ENCODE measurements at places on chromosomes 4 and X.

- DNase-seq, result peak; percentile 27
Measured at GRCh38 chr4:102564399-102565059, 63.4 kb downstream of the NFKB1 start.

DNA sequence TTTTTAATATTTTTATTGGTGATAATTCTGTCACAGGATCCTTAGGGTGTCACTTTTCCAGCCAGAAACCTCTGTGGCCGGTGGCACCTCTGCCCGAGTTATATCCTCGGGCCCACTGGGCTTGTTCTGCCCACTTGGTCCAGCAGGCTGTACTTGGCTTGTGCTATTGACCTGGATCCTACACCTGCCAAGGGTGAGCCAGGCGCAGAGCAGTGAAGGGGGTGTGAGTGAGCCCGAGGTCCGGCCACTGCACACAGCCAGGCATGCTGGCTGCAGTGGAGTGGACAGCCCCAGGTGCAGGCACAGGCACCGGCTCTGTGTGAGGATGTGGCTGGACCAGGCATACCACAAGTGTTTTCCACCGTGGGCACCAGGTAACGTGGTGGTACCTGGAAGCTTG is 54.7 kb upstream of the NUDT6 start:
- no peak for DNase-seq

GRCh38 chrX:1679238-1679637 is 64.4 kb downstream of the ASMT start:
- DNase-seq, result no peak

DNA sequence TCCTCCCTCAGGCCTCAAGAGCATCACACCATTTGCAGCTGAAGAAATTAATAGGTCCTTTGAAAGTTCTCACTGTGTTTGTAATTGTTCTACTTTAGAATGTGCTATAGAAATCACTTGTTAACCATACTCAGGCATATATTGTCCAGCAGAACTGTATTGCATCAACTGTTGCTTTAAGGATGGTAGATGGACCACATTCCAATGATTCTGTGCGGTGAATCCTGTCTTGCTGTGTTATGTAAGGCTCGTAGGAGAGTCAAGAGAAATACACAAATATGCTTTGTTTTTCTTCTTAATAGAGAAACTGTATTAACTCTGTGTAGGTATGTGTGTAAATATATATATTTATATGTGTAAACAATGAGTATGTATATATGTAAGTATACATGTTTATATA is 6.3 kb upstream of the ADGRA3 start:
- DNase-seq, result no peak

- no peak for DNase-seq
Measured at GRCh38 chr4:121376556-121376955, 4.3 kb downstream of the QRFPR start.

DNA sequence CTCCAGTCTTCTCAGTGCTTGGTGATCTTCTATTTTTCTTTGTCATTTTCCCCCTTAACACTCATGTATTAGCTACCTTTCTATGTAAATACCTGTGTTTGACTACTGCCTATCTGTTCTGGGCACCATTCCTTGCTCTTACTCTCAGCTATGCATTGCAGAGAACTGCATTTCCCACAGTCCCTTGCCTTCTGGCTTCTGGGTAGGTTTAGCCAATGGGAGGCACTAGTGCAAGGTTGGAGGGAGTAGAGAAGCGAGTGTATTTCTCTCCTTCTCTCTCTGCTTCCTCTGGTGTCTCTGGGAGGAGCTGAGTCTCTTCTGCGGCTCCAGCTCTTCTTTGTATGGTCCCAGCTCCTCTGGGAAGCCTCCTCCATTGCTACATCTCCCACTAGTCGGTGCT is 50.5 kb downstream of the CWH43 start:
- no peak for DNase-seq

- peak; percentile 17 for DNase-seq
Measured at GRCh38 chrX:115650916-115651315, 89.9 kb downstream of the PLS3 start.

DNA sequence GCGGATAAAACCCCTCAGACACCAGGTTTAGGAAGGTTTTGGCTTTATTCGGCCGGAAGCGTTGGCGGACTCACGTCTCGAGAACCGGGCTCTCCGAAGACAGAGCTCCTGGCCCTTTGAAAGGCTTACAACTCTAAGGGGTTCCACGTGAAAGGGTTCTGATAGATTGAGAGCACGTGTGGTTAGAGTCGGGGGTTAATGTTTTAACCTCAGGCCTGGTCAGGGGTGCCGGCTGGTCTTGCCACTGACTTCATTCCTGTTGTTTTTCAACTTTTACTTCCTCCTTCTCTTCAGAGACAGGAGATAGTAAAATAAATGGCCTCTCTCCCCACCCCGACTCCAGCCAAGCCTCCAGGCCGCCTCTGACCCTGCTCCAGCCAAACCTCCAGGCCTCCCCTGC is 4.7 kb upstream of the ASMT start:
- no peak for DNase-seq

DNA sequence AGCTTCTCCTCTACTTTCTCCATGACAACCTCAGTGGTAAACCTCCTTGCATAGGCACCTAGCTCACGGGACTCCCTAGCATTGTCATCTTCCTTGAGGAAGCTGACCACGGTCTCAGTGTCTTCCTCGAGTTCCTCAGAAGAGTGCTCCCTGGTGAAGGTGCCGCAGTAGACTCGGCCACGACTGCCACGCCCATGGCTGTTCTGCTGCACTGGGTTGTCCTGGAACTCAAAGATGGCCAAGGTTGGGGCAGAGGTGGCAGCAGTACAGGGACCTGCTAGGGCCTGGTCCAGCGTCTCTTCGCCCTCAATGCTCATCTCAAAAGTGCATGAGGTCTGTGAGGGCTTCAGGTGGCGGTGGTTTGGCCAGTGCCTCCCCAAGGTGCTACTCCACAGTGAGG is 147.9 kb upstream of the ARHGEF9 start:
- no peak for DNase-seq

DNA sequence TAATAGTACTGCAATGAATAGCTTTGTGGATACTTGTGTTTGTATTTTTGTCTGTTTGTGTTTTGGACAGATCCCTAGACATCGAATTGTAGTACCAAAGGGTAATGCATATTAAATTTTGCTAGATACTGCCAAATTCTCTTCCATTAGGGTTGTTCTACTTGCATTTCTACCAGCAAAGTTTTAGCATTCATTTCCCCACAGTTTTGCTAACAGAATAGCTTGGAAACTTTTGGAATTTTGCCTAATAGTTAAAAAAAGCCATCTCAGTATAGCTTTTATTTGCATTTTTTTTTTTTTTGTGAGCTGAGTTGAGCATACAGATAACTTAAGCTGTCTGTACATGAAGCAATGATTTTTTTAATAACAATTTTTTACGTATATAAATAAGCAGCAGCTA is 1084.9 kb downstream of the ADGRL3 start:
- no peak for DNase-seq

GRCh38 chr4:166924424-166924823 is 309.9 kb downstream of the SPOCK3 start:
- no peak for DNase-seq

- no peak for DNase-seq
Measured at GRCh38 chrX:150536455-150537116, 31.8 kb upstream of the MTM1 start.

DNA sequence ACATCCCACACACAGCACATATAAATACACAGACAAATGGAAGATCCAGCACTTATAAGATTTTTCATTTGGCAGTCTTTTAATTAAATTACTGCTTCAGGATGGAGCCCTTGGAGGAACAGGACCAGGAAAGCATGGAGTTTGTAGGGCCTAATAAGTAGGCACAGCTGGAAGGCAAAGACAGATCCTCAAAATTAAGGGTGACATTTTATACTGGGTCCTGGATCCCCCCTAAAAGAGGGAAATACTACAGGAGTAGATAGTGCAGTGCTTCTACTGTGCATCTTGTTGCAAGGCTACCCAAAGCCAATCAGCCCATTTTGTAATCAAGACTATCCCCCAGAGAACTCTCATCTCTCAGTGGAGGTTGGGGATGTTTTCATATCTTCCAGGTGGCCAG is 1860.7 kb upstream of the PCDH10 start:
- no peak for DNase-seq

GRCh38 chr4:80489798-80490197 is 154.3 kb downstream of the CFAP299 start:
- no peak for DNase-seq

- DNase-seq, result no peak
Measured at GRCh38 chr4:159398236-159398638, 295.4 kb downstream of the RAPGEF2 start.

GRCh38 chrX:120653000-120653399 is 23.1 kb upstream of the C1GALT1C1 start:
- DNase-seq, result no peak

- no peak for DNase-seq
Measured at GRCh38 chr4:64479338-64479737, 70.1 kb upstream of the TECRL start.

GRCh38 chr4:181613200-181613599 is 630.0 kb upstream of the TENM3 start:
- DNase-seq, result no peak

DNA sequence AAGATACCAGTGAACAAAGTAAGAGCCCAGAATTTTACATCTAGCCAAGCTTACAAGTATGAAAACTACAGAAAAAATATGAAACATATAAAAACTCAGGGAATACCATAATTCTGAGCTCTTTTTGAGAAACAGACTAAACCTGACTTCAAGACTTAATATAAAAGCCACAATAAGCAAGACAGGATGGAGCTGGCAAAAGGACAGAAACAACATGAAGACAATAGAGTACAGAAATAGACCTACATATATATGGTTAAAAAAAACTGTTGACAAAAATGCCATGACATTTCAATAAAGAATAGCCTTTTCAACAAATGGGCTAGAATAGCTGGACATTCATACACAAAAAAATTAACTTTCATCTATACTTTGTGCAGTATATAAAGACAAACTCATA is 49.4 kb downstream of the UBA6 start:
- DNase-seq, result no peak

DNA sequence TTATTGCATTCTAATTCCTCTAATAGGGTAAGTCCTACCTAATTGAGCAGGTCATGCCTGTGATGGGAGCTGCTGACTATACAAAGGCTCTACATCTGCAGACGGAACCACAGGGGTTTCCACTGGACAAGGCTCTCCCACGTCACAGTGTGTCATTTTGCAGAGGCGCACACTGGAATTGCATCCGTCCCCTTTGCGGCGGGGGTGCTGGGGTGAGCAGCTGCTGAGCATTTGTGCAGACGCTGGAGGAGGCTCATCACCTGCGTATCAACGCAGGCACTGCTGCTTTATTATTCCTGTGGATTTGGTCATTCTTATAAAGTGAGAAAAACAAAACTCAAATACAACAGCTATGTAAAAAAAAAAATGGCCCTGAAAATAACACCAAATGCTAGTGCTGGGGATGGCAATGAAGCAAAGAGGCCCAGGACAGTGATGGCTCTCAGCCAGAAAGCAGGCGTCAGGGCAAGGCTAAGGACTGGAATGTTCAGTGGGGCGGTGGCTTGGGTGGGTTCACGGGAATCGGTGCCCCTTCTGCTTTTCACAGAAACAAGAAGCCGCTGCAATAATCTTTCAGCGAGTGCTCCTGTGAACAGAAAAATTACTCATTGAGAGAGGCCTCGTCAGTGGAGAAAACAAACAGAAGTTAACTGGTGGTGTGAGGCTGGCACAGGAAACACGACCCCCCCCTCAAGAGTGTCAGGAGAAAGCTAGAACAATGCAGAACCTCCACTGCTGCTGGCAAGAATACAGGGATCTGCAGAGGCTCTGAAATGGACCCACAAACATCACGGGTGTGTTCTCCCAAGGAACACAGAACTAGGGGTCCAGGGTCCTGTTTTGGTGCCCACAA is 67.8 kb downstream of the GATB start:
- no peak for DNase-seq

- no peak for DNase-seq
Measured at GRCh38 chr4:6687947-6688878, 5.5 kb upstream of the S100P start.

DNA sequence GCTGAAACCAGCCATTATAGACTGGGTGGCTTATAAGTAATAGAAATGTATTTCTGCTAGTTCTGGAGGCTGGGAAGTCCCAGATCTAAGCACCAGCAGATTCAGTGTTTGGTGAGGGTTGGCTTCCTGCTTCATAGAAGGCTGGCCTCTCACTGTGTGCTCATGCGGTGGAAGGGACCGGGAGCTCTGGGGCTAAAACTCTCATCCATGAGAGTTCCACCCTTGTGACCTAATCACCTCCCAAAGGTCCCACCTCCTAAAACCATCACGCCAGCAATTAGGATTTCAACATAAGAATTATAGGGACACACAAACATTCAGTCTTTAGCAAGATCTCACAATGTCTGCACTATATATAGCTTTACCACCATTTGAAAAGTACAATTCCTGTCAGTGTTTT is 215.2 kb downstream of the CBR4 start:
- no peak for DNase-seq

GRCh38 chr4:163901319-163901718 is 406.8 kb downstream of the TMA16 start:
- no peak for DNase-seq

- no peak for DNase-seq
Measured at GRCh38 chr4:63169836-63170235, 1239.4 kb downstream of the TECRL start.

All from HFFc6 (cell line).